ENCODE measurements at places on chromosomes 1 and 21. TPM values are rescaled to one million over a fixed set of nuclear protein-coding genes. Genes with fewer than 3 reads are reported as not detected.

The FAM163A gene
- polyA plus RNA-seq: 5.5 TPM

The SPAG17 gene
- 1.4 TPM for polyA plus RNA-seq

The CRYAA gene
- polyA plus RNA-seq: not detected

The KLF17 gene
- 0.04 TPM for polyA plus RNA-seq

The LCE3E gene
- polyA plus RNA-seq: not detected

DNA sequence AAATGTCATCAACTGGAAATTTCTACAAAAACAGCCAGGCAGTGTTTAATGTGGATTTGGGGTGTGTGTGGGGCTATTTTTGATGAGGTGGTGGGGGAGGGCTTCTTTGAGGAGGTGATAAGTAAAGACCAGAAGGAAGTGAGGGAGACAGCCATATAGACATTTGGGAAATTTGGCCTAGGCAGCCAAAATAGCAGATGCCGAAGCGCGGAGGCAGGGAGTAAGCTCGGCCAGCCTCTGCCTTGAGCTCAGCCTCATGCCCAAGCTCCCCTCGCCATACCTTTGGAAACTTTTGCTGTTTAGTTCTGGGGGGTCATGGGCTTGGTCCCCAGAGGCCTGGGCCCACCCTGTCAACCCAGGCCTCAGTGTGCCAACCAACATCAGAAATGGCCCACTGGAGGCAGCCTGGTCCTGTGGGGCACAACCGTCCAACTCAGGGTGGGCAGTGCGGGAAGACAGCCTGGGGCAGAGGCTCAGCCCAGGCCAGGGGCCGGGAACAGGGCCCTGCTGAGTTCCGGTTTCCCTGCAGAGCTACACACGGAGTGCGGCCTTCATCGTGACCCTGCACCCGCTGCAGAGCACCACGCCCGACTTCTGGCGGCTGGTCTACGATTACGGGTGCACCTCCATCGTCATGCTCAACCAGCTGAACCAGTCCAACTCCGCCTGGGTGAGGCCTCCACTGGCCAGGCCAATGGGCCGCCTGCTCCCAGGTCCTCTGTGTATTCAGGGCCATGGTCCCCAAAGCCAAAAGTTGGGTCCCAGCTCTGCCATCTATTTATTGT lies 84.0 kb downstream of the PTPRU start:
- no peak for DNase-seq
- no peaks in the 10 kb centered on the region for H3K4me1 ChIP-seq
- H3K27ac ChIP-seq: no peak overlapping the region
- H3K27me3 ChIP-seq: no peaks in the 10 kb centered on the region
- H3K36me3 ChIP-seq: peaks cover 21% of the 10 kb centered on the region

DNA sequence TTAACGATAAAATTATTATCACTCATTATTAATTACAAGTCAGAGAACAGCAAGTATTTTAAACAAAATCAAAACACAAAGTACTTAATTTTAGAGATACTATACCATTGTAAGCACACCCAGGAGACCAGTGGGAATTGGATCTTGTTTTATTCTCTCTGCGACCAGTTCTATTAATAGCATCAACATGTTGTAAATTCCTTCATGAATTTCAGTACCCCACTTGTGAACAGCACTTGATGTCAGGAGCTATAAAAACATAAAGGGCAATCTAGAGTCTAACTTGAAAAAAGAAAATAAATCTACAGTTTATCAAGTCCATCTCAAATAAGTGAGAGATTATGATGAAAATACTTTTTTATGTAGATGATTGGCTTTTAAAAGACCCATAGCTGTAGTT lies 42.9 kb downstream of the USP24 start:
- H3K4me1 ChIP-seq: no peaks in the 10 kb centered on the region
- peaks cover 26% of the 10 kb centered on the region for H3K36me3 ChIP-seq
- no peak overlapping the region for H3K4me3 ChIP-seq

GRCh38 chr1:36248250-36248894 lies 24.1 kb downstream of the THRAP3 start:
- H3K27me3 ChIP-seq: no peaks in the 10 kb centered on the region
- H3K4me3 ChIP-seq: no peak overlapping the region
- H3K4me1 ChIP-seq: peaks cover 12% of the 10 kb centered on the region
- peak; percentile 62 for DNase-seq
- peaks cover 10% of the 10 kb centered on the region for H3K36me3 ChIP-seq
- H3K27ac ChIP-seq: peak overlapping the region; percentile 66

Data from large intestine (tissue), 12 donors.